ENCODE measurements at places on chromosomes 2 and 18. TPM values are rescaled to one million over a fixed set of nuclear protein-coding genes. Genes with fewer than 3 reads are reported as not detected.

Gene ABCG5
- not detected for total RNA-seq

DNA sequence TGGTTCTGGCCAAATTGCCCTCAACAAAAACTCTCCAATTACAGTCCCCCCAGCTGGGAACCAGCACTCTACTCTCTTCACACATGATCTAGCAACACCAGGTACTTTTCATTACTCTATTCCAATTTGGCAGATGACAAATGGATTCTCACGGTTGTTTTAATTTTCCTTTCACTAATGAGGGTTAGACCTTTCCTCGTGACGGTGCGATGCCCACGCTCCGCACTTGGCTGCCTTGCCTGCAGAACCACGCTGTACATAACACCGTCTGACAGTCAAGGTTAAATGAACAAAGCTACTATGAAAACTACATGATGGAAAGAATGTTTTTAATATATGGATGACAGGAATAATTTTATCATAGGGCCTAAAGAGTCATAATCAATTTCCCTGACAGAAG is 141.5 kb downstream of the FBXO15 start:
- no peak for DNase-seq

Gene ALKAL2
- total RNA-seq: not detected

Gene FMNL2
- 12.9 TPM for total RNA-seq

GRCh38 chr2:205439621-205440020 is 242.7 kb upstream of the NRP2 start:
- no peak for DNase-seq

DNA sequence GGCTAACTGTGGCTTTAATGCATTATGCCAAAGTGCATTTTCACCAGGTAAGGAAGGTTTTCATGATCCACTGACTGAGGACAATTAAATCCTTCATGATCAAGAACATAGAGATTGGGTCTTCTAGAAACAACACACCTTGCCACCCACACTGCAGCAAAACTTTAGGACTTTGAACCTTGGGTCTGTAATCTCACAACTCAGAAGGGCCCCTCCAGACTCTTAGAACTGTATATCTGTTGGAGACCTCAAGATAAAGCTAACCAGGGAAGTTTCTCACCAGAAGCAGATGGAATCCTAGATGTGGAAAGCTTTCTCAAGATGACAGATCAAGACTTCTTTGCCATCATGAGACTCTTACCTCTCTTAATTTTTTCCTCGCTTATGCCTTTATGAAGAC is 42.5 kb upstream of the MAT2A start:
- no peak for DNase-seq

GRCh38 chr2:174835797-174836255 is 71.6 kb upstream of the CHRNA1 start:
- DNase-seq: peak; percentile 88

Gene CFAP65
- not detected for total RNA-seq

- DNase-seq: peak; percentile 54
These were observed 383.9 kb downstream of the ARHGAP15 start for GRCh38 chr2:143513081-143513480.

GRCh38 chr2:109525836-109526235 is 87.9 kb downstream of the SEPTIN10 start:
- no peak for DNase-seq

DNA sequence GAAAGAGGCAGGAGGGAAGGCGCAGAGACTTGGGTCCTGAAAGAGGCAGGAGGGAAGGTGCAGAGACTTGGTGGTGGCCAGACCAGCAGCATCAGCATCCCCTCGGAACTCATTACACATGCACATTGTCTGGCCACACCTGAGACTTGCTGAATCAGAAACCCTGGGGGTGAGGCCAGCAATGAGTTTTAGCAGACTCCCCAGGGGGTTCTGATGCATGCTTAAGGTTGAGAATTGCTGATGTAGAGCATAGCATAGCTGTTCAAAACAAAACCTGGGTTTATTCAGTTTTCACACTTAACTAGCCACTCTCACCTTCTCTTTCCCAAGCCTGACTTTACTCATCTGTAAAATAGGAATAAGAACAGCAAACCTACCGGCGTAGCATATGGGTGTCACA is 122.9 kb downstream of the MRO start:
- no peak for DNase-seq

GRCh38 chr2:79876430-79876829 is 363.6 kb downstream of the CTNNA2 start:
- DNase-seq: no peak

- no peak for DNase-seq
These were observed 150.7 kb downstream of the DYSF start for GRCh38 chr2:71603851-71604725.

- no peak for DNase-seq
These were observed 3.2 kb downstream of the EMX1 start for GRCh38 chr2:72920318-72921087.

- no peak for DNase-seq
These were observed 24.5 kb upstream of the SP5 start for GRCh38 chr2:170690640-170691039.

DNA sequence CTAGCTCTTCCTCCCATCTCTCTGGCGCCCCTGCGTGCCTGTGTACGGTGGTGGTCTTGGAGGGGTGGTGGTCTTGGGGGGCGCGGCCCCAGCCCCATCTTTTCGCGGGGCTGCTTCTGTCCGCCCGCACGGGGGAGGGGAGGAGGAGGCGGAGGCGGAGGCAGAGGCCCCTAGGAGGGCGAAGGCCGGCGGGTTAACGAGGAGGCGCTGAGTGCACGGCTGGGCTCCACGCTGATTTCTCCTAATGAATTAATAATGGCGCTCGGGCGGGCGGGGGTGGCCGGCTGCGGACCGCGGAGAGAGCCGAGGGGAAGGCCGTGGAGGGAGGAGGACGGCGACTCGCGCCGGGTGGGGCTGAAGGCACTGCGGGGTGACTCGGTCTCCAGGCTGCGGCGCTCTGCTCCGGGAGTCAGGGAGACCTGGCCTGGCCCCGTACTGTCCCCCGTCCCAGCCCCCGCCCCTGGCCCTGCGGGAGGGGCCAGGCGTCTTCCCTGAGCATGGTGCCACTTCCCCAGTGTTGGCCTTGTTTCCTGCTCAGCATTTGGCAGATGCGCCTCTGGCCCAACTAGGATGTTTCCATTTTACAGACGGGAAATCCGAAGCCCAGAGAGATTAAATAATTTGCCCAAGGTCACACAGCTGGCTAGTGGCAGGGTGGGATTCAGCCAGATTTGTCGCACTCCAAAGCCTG is 6.0 kb downstream of the GAREM2 start:
- no peak for DNase-seq

GRCh38 chr18:13653746-13654433 is 72.5 kb downstream of the FAM210A start:
- no peak for DNase-seq

Gene PLB1
- 4.5 TPM for total RNA-seq

GRCh38 chr2:177396703-177397460 is 4.3 kb downstream of the AGPS start:
- peak; percentile 93 for DNase-seq

DNA sequence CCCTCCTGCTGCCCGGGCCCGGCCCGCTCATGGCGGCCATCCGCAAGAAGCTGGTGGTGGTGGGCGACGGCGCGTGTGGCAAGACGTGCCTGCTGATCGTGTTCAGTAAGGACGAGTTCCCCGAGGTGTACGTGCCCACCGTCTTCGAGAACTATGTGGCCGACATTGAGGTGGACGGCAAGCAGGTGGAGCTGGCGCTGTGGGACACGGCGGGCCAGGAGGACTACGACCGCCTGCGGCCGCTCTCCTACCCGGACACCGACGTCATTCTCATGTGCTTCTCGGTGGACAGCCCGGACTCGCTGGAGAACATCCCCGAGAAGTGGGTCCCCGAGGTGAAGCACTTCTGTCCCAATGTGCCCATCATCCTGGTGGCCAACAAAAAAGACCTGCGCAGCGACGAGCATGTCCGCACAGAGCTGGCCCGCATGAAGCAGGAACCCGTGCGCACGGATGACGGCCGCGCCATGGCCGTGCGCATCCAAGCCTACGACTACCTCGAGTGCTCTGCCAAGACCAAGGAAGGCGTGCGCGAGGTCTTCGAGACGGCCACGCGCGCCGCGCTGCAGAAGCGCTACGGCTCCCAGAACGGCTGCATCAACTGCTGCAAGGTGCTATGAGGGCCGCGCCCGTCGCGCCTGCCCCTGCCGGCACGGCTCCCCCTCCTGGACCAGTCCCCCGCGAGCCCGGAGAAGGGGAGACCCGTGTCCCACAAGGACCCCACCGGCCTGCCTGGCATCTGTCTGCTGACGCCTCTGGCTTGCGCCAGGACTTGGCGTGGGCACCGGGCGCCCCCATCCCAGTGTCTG is 767 bp downstream of the RHOB start:
- DNase-seq: no peak

Gene DCDC2C
- not detected for total RNA-seq

Gene FAM210A
- total RNA-seq: 20.2 TPM

GRCh38 chr2:157804355-157804754 is 71.8 kb downstream of the ACVR1 start:
- no peak for DNase-seq

GRCh38 chr2:167924556-167924955 is 322.8 kb downstream of the STK39 start:
- DNase-seq: no peak

GRCh38 chr2:30113617-30114293 is 33.1 kb upstream of the YPEL5 start:
- peak; percentile 66 for DNase-seq

GRCh38 chr2:28399289-28399688 is 6.6 kb downstream of the FOSL2 start:
- DNase-seq: no peak

GRCh38 chr2:84906900-84907714 is 1.7 kb downstream of the TMSB10 start:
- peak; percentile 91 for DNase-seq

Gene TYMS
- total RNA-seq: 113 TPM

DNA sequence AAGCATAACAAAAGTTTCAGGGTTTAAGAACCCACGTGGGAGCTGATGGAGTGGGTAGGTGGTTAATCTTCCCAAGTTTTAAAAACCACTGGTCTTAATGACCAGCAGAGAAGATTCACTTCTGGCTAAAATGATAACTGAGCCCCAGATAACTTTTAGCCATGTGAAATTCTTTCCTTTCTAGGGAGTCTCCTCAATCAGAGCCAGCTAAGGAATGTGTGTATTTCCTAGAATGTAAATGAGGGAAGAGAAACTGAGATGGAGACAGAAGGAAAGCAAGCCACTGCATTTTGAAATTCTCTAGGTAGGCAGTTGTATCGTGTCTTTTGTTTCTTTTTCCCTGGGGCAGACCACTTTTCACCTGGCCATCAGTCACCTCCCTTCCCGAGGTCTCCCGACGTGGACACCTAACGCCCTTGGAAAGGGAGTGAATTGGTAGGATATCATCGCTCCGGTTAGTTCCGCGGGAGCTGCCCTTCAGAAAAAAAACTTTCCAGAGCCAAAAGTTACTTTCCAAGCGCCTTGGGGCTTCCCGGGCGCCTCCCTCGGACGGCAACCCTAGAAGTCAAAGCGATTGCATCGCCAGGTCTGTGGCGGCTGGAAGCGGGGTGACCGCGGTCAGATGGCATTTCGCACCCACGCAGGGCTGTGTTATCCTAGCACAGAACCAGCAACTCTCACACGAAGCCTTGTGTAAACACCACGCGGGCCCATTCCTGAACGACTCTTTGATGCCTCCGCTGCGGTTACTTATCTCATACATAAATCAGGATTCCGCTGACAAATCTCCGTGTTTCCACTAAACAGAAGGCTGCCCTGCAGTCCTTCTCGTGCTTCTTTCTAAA is 1.3 kb downstream of the COLEC12 start:
- DNase-seq: peak; percentile 90

Gene LOXHD1
- total RNA-seq: not detected

GRCh38 chr2:68157002-68157401 is 686 bp upstream of the PNO1 start:
- DNase-seq: no peak

DNA sequence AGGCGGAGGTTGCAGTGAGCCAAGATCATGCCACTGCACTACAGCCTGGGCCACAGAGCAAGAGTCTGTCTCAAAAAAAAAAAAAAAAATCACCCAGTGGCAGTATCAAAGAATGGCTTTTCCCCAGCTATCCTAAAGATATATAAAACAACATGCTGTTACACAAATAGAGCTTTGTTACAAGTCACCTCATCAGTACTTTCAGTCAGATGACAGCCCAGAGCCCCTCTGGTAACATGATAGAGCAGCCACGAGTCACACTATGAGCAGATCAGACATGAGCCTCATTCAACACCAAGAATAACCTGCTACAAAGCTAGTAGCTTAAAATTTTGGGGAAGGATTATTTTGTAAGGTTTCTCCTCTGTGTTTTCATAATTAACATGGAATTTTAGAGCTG is 25.2 kb downstream of the PDE11A start:
- no peak for DNase-seq

GRCh38 chr2:241358470-241358869 is 2.4 kb downstream of the FARP2 start:
- no peak for DNase-seq

DNA sequence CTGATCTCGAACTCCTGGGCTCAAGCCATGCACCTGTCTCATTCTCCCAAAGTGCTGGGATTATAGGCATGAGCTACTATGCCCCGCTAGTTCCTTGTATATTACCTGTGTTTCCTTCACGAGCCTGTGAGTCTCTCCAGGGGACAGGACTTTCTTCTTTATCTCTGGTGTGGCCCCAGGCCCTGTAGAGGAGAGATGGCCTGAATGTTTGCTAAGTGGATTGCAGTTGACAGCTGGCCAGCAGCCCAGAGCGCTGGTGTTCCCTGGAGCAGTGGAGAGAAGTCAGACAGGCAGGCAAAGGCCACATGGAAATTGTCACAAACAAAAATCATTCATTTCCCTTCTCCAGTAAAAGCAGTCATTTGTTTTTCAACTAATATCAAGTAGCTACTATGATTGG is 17.9 kb downstream of the LPIN1 start:
- DNase-seq: no peak

Gene ANKRD30B
- not detected for total RNA-seq

GRCh38 chr18:68679528-68679927 is 35.4 kb downstream of the TMX3 start:
- DNase-seq: no peak

Gene PCARE
- not detected for total RNA-seq

GRCh38 chr2:148981324-148981723 is 57.2 kb upstream of the LYPD6B start:
- no peak for DNase-seq

Gene SCYGR2
- total RNA-seq: not detected

Gene FZD7
- 90.7 TPM for total RNA-seq

Gene POTEI
- total RNA-seq: not detected

Gene ELOA2
- not detected for total RNA-seq

DNA sequence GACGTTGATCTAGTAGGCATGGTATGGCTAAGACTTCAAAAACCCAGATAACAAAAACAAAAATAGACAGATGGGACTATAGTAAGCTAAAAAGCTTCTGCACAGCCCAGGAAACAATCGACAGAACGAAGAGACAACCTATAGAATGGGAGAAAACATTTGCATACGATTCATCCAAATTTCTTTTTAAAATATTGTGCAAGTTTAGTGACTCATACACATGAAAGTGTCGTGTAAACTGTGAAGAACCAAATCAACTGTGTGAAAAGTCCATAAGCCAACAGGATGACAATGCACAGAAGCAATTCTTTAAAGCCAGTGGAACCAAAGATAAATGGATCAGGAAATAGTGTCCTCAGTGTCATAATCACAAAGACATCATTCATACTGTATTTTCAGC is 671.1 kb downstream of the RNF144A start:
- no peak for DNase-seq

Gene SCTR
- not detected for total RNA-seq

Gene HRH4
- not detected for total RNA-seq

Gene BMP10
- not detected for total RNA-seq

Gene REG1A
- total RNA-seq: not detected

- DNase-seq: no peak
These were observed 43.4 kb downstream of the GREB1 start for GRCh38 chr2:11577101-11577883.

Gene CHRND
- not detected for total RNA-seq

Gene TTR
- total RNA-seq: not detected
